AG04449 (cell line): ENCODE measurements at places on chromosomes 4 and X.

DNA sequence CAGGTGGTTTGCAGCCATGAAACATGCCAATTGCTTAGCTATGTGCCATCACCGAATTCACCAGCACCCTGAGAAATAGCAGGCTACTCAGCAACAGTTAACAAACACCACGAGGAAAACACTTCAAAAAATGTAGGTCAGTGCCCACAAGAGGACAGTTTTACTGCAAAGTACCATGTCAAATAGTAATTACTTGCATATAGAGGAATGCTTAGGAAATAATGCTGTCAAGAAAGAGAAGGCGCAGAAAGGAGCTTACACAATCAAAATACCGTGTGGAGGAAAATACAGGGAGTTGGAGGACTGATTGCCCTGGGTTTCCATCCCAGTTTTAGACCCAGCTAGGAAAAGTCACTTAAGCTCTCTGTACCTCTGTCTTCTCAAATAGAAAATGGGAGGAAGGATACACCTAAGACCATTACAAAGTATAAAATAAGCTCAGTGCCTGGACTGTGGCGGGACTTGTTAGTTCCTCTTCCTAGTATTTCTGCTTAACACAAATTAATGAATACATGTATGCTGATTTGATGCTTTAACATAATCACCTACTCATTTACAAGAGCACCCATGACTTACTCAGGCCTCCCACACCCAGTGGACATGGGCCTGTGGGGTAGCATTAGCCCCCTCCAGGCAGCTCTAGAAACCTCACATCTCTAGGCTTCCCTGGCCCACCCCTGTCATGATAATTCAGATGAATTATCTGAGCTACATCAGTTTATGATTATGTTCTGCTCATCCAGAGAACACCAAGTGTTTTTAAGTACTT, 44.5 kb upstream of the IL21 start:
- peak; percentile 44 for DNase-seq

GRCh38 chrX:104565791-104566680, at the start of gene IL1RAPL2:
IL1RAPL2 (plus strand) TSS chrX:104566199.
- DNase-seq: no peak

DNA sequence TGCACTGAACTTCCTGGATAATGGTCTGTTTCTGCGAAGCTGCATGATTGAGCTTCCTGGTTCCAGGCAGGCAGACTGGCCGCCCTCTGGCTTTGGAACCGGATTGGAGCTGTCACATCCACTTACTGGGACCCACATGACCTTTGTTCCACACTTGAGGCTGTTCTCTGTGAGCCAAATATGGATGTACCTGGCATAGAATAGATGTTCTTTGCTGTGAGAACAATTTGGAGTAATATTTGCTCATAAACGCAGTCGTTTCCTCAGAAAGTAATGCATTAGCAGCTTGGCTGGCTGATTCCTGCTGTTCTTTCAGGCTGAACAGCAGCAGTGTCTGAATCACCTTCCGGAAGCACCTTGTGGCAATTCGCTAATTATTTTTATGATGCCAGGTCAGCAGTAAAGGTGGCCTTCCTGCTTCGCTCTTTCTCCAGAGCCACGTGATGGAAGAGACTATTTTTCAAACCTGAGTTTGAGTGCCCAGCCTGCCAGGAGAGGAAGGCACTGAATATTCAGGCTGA, 78.1 kb upstream of the BOD1L1 start:
- DNase-seq: no peak

DNA sequence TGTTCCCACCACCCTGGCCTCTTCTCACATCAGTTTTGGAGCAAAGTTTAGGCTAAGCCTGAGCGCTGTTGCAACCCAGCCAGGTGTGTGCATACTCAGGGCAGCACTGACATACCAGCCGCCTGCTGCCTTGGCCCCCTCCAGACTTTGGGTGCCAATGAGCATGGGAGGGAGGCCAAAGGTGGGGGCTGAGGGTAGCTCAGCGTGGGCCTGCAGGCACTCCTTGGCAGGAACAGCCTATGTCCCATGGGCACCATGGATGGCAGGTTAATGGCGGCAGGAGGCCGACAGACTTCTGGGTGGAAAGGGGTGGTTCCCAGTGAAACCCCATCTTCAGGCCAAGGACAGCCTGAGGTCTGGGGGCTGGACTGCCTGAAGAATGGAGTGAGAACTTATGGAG, 462.2 kb downstream of the ADGRL3 start:
- no peak for DNase-seq

- no peak for DNase-seq
Measured at GRCh38 chr4:7429601-7430078, 5.1 kb downstream of the PSAPL1 start.
